ENCODE measurements at places on chromosomes 5 and 9.

DNA sequence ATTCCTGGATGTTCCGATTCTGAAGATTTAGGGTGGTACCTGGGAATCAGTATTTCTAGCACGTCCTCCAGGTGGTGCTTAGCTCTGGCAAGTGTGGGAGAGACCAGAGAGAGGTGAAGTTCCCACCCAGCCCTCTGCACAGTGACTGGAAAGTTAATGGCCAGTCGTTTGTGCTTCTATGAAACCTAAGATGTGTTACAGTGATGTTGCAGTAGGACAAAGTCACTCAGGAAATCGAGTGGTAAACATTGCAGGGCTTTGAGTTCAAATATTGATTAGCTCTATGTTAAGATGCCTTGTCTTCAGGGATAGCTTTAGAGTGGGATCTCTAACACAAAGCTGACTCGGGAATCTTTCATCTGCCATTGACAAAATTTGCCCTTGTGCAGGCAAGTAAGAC is 55.6 kb downstream of the PIK3R1 start:
- DNase-seq = no peak

DNA sequence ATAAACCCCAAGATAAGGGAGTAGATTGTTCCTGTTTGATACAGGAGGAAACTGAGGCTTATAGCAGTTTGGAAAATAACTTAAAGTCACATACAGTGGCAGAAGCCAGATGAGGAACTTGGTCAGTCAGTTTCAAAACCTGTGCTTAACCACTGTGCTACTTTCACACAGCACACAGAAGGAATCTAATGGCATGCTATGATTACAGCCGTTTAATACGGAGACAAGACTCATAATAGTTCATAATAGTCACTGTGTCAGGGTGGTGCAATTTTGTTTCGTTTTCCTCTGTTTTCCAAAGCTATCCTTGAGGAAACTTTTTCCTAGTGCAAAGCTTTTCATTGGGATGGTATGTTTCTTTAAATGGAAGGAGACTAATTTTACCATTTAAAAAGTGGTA is 112.3 kb downstream of the GCNT1 start:
- no peak for DNase-seq

DNA sequence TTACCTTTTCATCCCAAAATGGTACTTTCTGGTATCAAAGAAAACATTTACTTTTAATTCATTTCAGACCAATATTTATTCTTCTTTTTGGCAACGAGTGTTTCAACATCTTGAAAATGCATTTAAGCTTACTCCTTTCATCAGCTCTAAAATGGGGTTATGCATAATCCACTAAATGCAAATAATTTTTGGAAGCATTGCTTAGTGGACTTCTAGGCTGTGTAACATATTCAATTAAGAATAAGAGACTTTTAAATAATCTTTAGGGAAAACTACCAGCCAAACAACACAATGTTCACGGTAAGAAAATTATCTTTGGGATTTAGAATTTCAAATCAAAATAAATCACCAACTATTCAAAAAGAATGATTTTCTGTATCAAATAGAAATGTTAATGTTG is 118.2 kb downstream of the ADAMTS6 start:
- no peak for DNase-seq

GRCh38 chr9:133375116-133375723 is 640 bp downstream of the SURF4 start:
- DNase-seq = no peak

DNA sequence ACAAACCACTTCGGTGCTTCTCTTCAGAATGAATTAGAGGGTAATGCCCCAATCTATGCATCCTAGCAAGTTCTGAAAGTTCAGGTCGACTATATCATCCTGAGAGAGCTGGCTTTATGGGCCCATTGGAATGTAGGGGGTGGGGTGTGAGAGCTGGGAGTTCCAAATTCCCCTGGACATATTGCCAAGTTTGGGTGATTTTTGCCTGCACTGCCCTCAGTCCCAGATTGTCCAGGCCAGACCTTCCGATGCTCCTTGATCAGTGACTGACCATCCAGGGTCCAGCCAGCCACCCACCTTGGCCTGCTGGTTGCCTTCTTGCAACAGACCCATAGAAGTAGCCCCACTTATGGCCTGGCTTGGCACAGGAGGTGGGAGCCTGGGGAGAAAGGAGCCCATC is 47.8 kb upstream of the CXCL14 start:
- no peak for DNase-seq

DNA sequence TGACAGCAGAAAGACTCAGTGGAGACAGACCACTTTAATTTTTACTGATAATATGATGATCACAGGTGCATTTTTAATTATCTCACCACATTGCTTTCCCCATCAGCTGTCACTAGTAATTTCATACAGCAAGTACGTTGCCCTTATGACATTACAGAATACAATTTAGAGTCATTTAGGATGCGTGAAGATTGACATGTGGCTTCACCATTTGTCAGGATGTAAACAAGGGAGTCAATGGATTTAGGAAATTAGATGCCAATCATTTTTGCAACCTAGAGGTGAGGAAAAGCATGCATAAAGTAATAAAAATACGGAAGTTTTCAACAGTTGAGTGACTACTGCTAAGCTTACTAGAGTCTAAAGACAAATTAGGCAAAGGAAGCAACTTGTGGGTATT is 1129.6 kb downstream of the PTPRD start:
- no peak for DNase-seq

GRCh38 chr5:50814556-50814955 is 148.1 kb downstream of the PARP8 start:
- no peak for DNase-seq

DNA sequence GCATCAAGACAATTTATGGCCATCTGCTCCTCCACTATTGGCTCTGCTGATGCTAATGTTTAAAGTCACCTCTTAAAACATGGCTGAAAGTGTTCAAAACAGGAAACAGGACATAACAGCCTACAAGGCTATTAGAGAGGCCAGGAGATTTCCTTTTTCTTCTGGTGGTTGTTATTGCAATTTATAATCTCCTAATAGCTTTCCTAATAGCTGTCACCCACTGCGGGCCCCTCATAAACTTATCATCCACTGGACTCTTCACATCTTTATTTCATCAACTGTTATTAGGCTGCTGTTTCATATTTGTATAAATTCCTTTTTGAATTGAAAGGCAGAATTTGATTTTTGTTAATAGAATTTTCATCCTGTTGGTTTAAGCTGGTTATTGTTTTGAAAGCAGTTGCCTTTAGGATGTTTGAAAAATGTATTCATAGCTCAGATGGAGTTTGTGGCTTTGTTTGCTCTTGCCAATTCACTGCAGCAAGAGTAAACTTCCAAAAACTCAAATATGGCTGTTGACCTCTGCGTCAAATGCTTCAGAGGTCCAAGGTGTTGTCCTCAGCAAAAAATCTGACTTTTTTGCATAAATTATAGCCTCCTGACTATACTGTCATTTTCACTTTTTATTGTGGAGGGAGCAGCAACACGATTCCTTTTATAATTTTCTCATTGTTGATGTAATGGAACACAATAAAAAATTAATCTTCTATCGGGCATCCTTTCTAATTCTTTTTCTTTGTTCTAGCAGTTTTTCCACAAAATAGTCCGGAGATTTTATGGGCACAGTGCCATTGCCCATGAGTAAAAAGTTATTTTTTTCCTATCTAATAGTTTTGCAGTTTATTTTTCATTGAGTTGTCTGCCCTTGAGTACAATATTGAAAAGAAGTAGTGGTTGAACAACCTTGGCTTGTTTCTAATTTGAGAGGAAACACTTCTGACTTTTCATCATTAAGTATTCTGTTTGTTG is 69.3 kb downstream of the MAT2B start:
- DNase-seq = no peak

DNA sequence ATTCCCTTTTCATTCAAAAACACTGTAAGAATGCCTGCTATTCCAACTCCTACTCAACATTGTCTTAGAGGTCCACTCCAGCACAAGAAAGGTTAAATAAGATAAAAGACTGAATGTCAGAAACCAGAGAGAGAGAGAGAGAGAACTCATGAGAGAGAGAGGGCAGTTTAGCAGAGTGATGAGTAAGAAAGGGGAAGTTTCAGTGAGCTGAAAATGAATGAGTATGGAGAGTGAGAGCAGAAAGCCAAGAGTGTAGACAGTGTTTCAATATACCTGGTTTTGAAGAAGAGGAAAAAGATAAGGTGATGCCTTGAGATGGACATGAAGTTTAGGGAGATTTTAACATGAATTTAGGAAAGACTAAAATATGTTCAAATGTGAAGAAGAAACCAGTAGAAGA is 528.0 kb upstream of the SEMA6A start:
- no peak for DNase-seq

DNA sequence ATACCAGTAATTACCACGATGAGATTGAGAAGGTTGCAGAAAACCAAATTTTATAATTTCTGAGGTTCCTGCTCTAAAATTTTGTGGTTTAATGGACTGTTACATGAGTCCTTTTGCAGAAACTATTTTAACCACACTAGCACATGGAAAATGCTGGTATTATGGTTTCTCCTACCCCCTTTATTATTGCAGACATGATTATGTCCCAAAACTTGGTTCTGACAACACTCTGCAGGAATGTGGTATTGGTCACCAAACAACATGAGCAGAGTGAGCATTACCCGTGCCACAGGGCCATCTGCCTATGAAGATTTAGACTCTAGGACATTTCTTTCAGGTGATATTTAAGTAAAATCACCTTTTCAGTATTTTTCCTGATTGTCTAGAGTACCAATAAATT is 2.8 kb upstream of the ECM2 start:
- no peak for DNase-seq

DNA sequence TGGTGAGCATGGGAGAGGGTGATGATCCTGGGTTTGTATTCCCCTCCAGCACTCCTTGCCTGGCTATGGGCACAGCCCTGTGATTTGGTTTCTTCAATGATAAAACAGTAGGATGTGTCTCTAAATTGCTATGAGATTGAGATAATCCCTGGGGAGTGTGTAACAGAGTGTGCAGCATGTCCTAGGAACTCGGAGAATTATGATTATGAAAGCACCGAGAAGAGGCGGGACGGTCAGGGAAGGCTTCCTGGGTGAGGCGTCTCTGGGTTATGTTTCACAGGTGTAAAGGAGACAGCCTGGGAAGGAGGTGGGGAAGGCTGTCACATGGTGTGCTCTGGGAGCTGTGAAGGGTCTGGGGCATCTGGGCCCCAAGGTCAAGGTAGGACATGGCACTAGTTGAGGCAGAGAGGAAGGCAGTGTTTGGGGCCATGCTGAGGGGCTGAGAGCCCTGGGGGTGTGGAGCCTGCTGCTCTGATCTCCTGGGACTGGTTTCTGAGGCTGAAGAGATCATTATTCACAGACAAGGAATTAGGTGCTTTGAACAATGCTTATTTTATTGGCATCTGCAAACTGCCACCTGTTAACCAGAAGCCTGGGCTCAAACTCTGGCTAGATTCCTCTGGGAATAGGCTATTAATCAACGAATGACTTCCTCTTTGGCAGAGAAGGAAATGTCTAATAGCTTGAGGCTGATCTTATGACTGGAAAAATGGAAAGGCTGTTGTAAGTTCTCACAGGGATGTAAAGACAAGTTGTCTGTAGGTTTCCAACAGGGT is 73.8 kb upstream of the IL12B start:
- DNase-seq = no peak

GRCh38 chr5:113267361-113267900 is 167.4 kb downstream of the TSSK1B start:
- DNase-seq = no peak

- DNase-seq = no peak
Observed at GRCh38 chr5:174090129-174090528, 44.6 kb downstream of the NSG2 start.

- no peak for DNase-seq
Observed at GRCh38 chr9:94971378-94972131, 245.1 kb downstream of the AOPEP start.

- DNase-seq = no peak
Observed at GRCh38 chr5:68403301-68403700, 187.7 kb downstream of the PIK3R1 start.
